ENCODE measurements at places on chromosomes 11 and 22. TPM values are rescaled to one million over a fixed set of nuclear protein-coding genes. Genes with fewer than 3 reads are reported as not detected.

DNA sequence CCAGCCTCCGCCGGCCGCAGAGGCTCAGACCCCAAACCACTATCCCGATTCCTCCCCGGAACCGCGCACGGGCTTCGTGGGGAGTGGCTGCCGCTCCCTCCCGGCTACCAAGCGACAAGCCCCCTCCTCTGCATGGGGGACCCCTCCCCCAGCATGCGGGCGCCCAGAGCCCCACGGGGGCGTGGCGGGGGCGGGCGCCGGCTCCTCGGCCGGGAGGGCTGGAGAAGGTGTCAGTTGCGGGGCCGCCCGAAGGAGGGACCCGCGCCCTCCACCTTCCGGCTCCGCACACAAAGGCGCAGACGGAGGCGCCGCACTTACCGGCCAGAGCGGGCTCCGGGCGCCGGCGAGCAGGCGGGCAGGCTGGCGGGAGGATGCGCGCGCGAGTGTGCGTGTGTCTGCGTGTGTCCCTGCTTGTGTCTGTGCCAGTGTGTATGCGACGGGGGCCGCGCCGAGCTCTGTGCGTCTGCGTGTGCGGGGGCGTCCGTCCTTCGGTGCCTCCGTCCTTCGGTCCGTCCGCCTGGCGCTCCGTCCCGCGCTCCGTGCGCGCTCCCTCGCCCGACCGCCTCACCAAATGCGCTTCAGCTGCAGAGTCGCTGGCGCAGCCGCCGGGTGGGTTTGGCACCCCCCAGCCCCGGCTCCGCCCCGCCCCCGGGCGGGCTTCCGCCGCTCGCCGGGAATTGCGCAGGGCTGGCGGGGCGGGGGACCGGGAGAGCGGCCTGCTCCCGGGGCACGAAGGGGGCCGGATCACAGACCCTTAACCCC is at the start of gene PTPN5:
Gene PTPN5, minus strand, starts transcription at position 592 of the 762 bp plus-strand sequence. CDS start 19,840 bp downstream, outside the sequence.
- peak; percentile 81 for DNase-seq
- peak within 1 kb of the TSS; percentile 45 for H3K4me3 ChIP-seq
- H3K27ac ChIP-seq = no peak within 1 kb of the TSS
- H3K4me1 ChIP-seq = no peaks in the 10 kb centered on the region

GRCh38 chr22:46007003-46007847 is 30.3 kb upstream of the WNT7B start:
- peak overlapping the region; percentile 35 for H3K4me3 ChIP-seq
- no peaks in the 10 kb centered on the region for H3K27me3 ChIP-seq
- peaks cover 39% of the 10 kb centered on the region for H3K4me1 ChIP-seq
- H3K36me3 ChIP-seq = no peaks in the 10 kb centered on the region
- peak; percentile 87 for DNase-seq

DNA sequence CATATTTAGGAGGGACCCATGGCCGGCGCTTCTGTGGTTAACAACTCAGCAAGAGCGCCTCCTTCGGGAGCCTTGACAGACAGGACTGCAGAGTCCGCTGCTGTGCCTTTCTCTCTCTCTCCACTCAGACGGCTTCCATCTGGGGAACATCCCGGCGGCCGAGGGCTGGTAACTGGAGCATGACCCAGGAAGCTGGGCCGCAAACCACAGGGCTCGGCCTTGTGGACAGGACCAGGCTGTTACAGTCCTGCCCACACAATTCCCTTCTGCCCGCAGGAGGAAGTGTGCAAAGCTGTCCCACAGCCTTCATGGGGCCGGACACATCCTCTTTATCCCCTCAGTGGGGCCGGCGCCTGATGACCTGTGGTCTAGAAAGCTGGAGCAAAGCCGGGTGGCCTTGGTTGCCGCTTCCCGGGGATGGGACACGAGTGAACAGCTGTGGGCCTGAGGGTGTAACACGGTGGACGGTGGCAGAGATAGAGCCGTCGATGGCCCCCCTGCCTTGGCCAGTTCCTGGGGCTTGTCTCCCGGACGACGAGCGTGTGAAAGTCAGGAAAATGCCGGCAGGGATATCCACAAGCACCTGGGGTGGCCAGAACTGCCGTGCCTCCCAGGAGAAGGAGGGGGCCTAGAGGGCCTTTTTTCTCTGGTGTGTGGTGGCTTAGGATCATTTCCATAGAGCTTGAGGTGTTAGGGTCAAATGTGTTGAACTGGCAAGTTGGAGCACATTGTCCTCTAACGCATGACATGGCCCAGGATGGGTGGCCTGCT is 50.1 kb downstream of the FBLN1 start:
- H3K27ac ChIP-seq = peak overlapping the region; percentile 68
- peak; percentile 69 for DNase-seq
- no peak overlapping the region for H3K4me3 ChIP-seq
- H3K36me3 ChIP-seq = no peaks in the 10 kb centered on the region
- peaks cover 28% of the 10 kb centered on the region for H3K4me1 ChIP-seq
- no peaks in the 10 kb centered on the region for H3K27me3 ChIP-seq

DNA sequence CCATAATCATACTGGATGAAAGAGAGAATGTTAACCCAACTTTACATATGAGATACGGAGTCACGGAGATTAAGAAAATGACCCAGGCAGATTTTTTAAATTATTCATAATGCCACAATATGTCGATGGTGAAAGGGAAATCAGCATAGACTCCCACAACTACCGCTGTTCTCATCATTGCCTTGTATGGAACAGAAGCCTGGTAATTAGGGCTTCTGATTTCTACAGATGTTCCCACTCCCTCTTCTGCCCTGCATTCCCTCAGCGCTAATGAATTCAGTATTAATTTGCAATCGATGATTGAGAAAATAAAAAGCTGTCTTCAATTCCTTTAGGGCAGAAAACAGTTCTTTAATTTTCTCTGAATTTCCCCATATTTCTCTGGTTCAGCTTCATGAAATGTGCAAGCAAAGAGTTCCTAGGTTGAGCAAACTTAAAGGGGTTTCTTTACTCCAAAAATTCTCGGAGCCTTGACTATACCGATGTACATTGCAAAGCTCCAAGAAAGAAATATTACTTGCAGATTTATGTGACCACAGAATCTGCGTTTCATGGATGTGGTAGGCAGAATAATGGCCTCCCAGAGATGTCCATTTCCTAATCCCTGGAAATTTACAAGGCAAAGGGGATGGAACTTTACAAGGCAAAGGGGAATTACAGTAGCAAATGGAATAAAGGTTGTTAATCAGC is 134.9 kb upstream of the ZC3H12C start:
- no peaks in the 10 kb centered on the region for H3K36me3 ChIP-seq
- H3K27ac ChIP-seq = no peak overlapping the region
- H3K4me3 ChIP-seq = no peak overlapping the region

GRCh38 chr22:42972649-42973535 is 42.1 kb downstream of the PACSIN2 start:
- no peak overlapping the region for H3K4me3 ChIP-seq
- no peaks in the 10 kb centered on the region for H3K36me3 ChIP-seq
- H3K4me1 ChIP-seq = peaks cover 33% of the 10 kb centered on the region
- peak overlapping the region; percentile 53 for H3K27ac ChIP-seq
- DNase-seq = peak; percentile 50

DNA sequence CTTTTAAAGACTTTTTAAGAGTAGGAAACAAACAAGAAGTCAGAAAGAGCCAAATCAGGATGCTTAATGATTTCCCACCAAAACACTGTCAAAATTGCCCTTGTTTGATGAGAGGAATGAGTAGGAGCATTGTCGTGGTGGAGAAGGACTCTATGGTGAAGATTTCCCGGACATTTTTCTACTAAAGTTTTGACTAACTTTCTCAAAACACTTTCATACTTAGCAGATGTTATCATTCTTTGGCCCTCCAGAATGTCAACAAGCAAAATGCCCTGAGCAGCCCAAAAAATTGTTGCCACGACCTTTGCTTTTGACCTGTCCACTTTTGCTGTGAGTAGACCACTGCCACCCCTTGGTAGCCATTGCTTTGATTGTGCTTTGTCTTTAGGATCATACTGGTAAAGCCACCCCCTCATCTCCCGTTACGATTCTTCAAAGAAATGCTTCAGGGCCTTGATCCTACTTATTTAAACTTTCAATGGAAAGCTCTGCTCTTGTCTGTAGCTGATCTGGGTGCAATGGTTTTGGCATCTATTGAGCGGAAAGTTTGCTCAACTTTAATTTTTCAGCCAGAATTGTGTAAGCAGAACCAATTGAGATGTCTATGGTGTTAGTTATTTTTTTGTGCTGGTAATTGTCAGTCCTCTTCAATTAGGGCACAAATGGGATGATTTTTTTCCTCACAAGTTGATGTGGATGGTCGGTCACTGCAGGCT is 67.2 kb downstream of the ADM start:
- H3K27ac ChIP-seq = no peak overlapping the region
- H3K4me1 ChIP-seq = peaks cover 7% of the 10 kb centered on the region
- no peak overlapping the region for H3K4me3 ChIP-seq
- no peaks in the 10 kb centered on the region for H3K36me3 ChIP-seq
- H3K27me3 ChIP-seq = no peaks in the 10 kb centered on the region
- DNase-seq = no peak

DNA sequence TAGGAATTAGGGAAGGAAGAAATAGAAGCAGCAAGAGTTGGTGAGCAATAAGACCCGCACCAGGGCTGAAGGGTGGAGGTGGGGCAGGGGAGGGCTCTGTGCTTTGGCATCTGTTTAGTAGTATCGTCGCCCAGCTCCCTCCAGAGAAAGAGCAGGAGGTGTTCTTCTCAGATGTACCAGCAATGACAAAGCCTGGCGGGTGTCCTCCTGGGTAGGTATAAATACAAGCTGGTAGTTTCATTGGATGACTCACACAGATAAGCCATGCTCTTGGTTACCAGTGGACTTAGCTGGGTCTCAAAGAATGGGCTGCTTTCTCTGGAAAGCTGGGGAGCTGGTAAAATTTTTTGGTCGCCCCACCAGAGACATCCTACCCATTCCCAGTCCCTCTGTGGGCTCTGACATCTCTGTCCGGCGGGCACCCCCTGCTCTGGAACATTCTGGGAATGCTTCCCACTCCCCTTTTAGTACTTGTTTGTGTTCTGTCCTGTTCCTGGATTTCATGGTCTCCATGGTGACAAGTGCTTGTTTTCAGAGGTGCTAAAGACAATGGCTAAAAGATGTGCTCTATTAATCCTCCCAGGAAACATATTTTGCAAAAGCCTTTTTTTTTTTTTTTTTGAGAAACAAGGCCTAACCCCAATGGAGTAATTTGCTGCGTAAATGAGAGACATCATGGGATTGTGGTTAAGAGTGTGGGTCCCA is 15.4 kb upstream of the TUBA8 start:
- peaks cover 2% of the 10 kb centered on the region for H3K4me1 ChIP-seq
- no peak for DNase-seq
- no peaks in the 10 kb centered on the region for H3K27me3 ChIP-seq
- no peaks in the 10 kb centered on the region for H3K36me3 ChIP-seq
- no peak overlapping the region for H3K27ac ChIP-seq

DNA sequence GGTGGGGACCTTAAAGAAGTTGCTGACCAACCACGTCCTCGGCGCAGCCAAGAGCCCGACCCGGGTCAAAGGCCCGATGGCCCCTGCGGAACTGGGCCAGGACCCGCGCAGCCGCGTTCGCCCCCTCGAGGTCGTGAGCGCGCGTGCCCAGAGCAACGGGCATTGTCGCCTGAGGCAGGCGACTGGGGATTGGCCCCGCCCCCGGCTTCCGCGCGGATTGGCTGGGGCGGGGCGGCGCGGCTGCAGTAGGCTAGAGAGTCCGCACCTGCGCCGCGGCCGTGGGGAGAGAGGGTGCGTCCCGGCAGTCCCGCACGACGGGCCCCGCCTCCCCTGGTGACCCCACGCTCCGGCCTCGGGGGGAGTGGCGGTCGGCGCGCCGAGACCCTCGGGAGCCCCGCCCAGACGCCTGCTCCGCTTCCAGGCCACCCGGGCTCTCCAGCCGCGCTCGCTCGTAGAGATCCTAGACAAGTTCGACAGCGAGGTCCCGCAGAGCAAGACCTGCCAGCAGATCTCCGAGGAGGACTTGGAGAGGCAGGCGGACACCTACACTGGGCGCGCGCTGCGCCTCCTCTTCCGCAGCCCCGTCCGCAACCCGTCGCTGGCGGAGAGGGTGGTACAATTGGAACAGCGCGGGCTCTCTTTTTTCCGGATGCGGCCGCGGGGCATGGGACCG is 8.3 kb upstream of the PPIL2 start:
- peak overlapping the region; percentile 72 for H3K4me3 ChIP-seq
- peaks cover 11% of the 10 kb centered on the region for H3K4me1 ChIP-seq
- H3K27ac ChIP-seq = peak overlapping the region; percentile 24
- peak; percentile 96 for DNase-seq

DNA sequence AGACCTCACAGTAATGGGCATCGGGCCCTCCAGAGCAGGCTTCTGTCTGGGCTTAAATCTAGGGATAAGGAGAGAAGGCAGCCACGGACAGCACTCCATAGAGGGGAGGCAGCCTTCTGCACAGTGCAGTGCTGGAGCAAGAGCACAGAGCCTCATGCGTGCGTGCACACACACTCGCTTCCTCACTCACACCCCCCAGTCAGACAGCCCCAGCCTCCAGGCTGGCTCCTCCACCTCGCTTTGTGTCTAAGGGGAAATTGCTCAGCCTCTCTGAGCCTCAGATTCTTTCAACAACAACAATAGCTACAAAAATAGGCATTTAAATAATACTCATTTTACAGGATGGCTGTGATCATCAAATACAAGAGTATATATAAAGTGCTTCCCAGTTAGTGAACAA is 26.7 kb upstream of the ETS1 start:
- H3K4me1 ChIP-seq = peaks cover 11% of the 10 kb centered on the region
- no peaks in the 10 kb centered on the region for H3K36me3 ChIP-seq
- H3K4me3 ChIP-seq = no peak overlapping the region
- no peak overlapping the region for H3K27ac ChIP-seq
- DNase-seq = no peak

DNA sequence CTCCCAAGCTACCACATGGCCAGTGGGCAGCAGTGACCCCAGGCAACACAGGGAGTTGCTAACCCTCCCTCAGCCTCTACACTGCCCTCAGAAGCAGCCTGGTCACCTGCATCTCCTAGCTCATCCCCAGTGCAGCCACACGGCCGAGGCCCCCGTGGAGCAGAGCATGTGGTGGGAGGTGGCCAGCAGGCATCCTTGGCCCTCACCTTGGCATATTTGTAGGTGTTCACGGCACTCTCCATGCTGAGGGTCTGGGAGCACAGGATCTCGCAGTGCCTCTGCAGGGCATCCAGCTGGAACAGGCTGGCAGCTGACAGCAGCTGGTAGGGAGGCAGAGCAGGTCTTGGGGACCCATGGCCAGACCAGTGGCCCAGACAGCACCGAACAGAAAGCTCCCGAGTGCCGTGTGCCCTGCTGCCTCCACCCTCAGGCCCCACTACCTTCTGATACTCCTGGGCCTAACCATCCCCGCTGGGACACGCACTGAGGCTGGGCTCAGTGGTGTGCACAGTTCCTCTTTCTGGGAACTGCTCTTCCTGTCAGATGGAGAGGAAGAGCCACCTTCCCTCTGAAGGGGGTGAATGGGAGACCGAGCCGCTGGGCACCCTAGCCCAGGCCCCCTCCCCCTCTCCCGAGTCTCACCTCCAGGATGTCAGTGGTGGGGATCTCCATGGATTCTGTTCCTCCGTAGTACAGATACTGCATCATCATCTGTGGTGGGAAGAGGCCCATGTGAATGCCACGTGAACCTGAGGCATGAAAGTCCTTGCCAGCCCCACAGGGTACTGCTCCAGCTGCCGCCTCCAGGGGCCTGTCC is 48.8 kb downstream of the NAT10 start:
- no peak overlapping the region for H3K27ac ChIP-seq
- no peak overlapping the region for H3K4me3 ChIP-seq
- DNase-seq = peak; percentile 31
- H3K36me3 ChIP-seq = peaks cover 29% of the 10 kb centered on the region
- H3K4me1 ChIP-seq = peaks cover 10% of the 10 kb centered on the region
- H3K27me3 ChIP-seq = no peaks in the 10 kb centered on the region

- H3K4me3 ChIP-seq = no peak overlapping the region
- peak overlapping the region; percentile 87 for H3K27ac ChIP-seq
- peaks cover 42% of the 10 kb centered on the region for H3K4me1 ChIP-seq
- peaks cover 7% of the 10 kb centered on the region for H3K36me3 ChIP-seq
- H3K27me3 ChIP-seq = no peaks in the 10 kb centered on the region
Observed at GRCh38 chr11:46363455-46364005, 16.3 kb downstream of the DGKZ start.

SERHL2 gene
- total RNA-seq = 2.2 TPM

ADAMTS15 gene
- total RNA-seq = 6.7 TPM

LGR4 gene
- total RNA-seq = 7.8 TPM

IGLL1 gene
- not detected for total RNA-seq

All from upper lobe of left lung (tissue), 6 donors.